ENCODE measurements at places on chromosomes 11 and 22.

GRCh38 chr11:30740091-30740490, 153.9 kb upstream of the MPPED2 start:
- no peak for DNase-seq

DNA sequence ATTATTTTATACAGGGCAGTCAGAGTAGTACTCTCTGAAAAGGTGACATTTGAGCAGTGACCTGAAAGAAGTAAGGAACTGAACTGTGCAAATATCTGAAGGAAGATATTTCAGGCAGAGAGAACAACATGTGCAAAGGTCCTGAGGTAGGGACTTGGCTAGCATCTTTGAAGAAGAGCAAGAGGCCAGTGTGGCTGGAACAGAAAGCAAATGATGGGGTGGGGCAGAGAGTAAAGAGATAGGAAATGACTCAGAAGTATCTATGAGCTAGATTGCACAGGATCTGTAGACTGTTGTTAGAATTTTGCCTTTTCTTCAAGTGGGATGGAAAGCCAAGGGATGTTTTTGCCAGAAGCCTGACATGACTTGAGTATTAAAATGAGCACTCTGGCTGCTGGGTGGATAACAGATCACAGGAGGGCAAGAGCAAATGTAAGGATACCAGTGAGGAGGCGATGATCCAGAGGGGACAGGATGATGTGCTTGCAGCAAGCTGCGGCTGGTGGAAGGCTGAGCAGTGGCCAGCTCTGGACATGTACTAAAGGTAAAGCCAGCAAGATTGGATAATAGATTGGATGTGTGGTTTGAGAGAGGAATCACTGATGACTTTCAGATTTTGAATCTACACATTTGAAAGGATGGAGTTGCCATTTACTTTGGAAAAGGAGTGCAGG, 33.2 kb upstream of the TTC12 start:
- DNase-seq: no peak

DNA sequence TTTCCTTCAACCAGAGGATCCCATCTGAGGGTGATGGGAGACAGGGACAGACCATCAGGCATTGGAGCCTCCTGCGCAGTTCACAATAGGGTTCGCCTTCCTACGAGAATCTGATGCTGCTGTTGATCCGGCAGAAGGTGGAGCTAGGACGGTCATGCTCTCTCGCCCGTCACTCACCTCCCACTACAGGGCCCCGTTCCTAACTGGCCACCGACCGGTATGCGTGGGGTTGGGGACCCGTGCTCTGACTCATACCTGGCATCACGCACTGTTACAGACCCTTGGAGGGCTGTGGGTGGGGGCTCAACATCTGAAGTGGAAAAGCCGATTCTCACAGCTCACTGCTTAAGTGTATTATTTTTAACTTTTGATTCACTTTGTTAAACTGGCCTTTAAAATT, 402.3 kb downstream of the BRD1 start:
- DNase-seq: no peak

- no peak for DNase-seq
Observed at GRCh38 chr11:120569861-120570260, 58.3 kb downstream of the GRIK4 start.

- no peak for DNase-seq
Observed at GRCh38 chr11:76623884-76624419, 46.6 kb downstream of the LRRC32 start.

GRCh38 chr22:26050079-26050478, 119.2 kb upstream of the SEZ6L start:
- DNase-seq: no peak

- DNase-seq: no peak
Observed at GRCh38 chr22:30636226-30637077, 871 bp downstream of the SLC35E4 start.

GRCh38 chr22:45230026-45230721, 10.5 kb downstream of the KIAA0930 start:
- no peak for DNase-seq

- no peak for DNase-seq
Observed at GRCh38 chr11:92216789-92217188, 7.8 kb upstream of the FAT3 start.

DNA sequence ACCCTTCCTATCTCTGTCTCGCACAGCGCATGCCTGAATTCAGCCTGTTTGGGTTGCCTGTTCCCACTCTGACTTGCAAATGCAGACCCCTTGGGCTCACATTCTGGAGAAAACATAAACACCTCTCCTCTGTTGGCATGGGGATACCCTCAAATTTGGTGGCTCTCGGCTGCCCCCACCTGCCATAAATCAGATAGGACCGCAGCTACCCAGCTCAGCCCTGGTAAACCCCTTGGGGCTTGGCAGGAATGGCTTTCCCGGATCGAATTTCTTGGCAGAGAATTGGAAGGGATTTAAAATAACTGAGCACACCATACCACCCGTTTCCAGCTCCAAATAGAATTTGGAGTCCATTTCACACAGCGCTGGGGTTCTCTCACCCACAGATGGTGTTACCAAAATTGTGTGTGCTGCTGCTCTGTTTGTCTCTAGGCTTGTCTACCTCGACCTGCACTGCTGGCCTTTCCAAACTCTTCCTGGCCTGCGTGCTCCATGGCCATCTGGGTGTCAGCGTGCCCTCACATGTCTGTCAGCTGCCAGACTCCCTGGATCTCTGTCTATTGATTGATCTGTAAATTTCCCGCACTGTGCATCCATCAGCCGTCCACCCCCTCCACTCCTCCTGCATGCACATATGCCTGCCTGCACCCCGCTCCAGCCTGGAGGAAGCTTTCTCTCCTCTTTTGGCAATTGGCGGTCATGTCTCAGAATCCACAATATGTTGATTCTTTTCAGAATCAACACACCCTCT, 134.0 kb downstream of the NTM start:
- DNase-seq: no peak

DNA sequence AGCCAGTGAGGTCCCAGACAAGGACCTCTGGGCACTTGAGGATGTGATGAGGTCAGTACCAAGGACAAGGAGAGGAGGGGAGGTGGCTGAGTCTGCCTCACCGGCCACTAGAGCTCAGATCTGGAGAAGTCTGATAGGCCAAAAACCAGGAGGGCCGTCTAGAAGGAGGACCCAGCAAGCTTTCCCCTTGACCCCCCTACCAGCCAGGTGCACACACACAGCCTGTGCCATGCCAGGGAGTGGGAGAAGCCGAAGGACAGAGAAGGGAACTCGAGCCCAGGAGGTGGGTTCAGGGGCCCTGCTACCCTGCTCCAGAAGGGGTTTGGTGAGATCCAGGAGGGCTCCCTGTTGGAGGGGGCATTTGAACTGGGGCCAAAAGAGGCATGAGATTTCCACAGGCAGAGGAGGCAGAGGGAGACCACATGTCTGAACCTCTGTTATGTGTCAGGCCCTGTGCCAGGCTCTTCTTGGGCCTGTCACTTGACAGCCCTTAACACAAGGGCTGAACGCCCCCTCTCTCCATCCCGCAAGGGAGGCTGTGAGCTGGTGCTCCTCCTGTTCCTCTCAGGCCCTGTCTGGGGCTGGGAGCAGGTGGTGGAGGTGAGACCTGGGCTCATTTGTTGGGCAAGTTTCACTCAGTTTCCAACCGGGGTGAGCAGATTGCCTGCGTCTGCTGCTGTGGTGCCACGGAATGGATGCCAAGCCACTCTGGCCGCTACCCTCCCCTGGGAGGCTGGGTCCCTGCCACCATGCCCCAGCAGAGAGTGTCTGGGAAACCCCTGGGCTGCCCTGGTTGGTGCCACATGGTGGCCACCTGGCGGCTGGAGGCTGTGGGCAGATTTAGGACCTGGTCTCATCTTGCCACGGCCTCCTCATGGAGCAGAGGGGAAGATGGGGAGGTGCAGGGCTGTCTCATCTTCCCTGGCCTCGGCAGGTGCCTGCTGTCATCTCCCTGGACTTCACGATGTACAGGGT, 65.2 kb downstream of the MPPED1 start:
- no peak for DNase-seq

DNA sequence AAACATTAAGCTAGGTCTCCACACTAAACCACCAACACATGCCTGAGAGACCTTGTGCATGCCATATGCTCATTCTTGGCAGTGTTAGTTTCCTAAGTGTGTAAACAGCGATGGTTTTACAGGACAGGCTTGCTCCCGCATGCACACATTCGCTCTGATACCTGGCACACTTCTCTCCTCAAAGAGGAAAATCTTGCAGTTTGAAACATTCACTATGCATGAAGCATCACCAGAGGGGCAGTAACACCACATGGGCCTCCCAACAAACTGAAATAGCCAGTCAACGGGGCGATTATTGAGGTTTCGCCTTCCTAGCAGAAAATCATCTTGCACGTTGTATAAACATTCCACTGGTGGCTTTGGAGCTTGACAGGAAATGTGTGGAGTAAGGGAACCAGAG, 52.6 kb downstream of the ABTB2 start:
- DNase-seq: no peak

GRCh38 chr22:26485013-26485412, 1.3 kb downstream of the SRRD start:
- DNase-seq: no peak

- no peak for DNase-seq
Observed at GRCh38 chr11:122664188-122664587, 8.7 kb downstream of the UBASH3B start.

GRCh38 chr11:96002754-96003290, 78.9 kb upstream of the MTMR2 start:
- no peak for DNase-seq

DNA sequence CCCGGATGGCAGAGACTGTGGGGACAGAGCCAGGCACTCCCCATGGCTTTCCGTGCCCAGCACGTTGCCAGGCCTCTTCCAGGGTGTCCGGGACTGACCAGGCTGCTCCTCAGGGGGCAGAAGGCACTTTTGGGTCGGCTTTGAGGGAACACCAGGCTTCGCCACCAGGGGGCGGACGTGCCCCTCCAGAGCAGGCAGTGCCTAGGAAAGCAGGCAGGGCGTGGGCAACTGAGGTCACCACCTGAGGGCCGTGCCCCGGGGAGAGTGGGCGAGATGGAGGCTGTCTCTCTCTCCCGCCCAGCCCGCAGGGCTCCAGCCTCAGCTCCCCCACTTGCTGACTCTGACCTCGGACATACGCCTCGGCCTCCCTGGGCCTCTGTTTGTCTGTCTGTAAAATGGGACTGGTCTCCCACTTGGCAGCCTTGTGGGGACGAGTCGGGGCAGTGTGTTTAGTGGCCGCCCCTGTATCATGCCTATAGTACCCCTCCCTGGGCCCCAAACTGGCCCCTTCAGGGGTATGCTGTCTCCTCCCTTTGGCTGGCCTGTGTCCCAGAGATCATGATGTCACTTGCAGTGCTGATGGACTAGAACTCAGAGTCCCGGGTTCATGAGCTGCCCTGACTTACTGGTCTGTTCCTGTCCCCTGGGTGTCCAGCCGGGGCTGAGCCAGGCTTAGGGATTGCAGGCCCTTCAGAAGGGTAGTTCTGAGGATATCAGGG, 4.4 kb upstream of the PRR5 start:
- DNase-seq: peak; percentile 73

Measured in ACHN (cell line).